CD4-positive, alpha-beta T cell treated with Interleukin-4 for 4 hours (primary cell): ENCODE measurements at places on chromosomes 11 and 22.

DNA sequence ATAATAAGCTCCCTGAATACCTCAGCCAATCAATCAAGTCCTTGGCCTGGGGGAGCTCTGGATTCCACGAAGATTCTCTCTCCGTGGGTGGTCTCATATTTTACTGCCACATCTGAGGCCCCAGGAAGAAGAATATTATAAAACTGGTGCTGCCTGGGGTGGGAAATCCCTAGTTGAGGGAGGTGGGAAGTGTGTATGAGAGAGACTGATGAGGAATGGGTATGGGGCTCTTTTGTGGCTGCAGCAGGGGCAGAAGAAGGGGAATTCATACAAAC lies 71.5 kb downstream of the SYN3 start:
- DNase-seq: no peak

DNA sequence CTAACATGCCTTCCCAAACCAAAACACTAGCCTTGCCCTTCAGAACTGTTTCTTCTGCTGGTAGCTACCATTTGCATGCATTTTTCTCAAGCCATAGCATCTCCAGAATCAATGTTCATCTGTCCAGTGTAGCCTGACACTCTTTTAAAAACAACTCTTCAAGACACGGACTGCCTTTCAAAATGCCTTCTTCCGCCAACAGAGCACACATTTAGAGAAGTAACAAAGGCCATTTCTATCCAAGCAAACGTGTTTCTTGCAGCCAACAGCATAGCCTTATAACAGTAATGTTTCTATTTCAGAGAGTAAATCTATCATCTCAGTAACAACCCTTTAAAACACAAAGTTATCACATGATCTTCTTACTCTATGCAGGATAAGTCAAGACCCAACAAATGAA lies 143.3 kb upstream of the MTMR2 start:
- no peak for DNase-seq

GRCh38 chr22:39090426-39091064 lies 6.5 kb upstream of the APOBEC3H start:
- peak; percentile 95 for DNase-seq

- DNase-seq: no peak
Measured at GRCh38 chr11:31355817-31356216, 13.7 kb downstream of the DCDC1 start.

DNA sequence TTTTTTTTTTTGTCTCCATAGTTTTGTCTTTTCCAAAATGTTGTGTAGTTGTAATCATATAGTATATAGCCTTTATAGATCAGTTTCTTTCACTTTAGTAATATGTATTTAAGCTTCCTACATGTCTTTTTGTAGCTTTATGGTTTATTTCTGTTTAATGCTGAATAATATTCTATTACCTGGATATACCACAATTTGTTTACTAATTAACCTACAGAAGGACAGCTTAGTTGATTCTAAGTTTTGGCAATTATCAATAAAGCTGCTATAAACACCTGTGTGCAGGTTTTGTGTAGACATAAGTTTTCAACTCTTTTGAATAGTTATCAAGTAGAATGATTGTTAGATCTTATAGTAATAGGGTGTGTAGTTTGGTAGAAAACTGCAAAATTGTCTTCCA lies 130.3 kb upstream of the CARD18 start:
- no peak for DNase-seq

GRCh38 chr11:33716243-33716642 lies 15.6 kb upstream of the C11orf91 start:
- peak; percentile 28 for DNase-seq

- DNase-seq: no peak
Measured at GRCh38 chr11:22341588-22341931, 3.4 kb downstream of the SLC17A6 start.

GRCh38 chr11:66976028-66976467 lies 944 bp downstream of the C11orf86 start:
- no peak for DNase-seq

- DNase-seq: no peak
Measured at GRCh38 chr22:39083212-39084165, 6.4 kb downstream of the APOBEC3G start.
